ENCODE measurements at places on chromosomes 2 and 18.

DNA sequence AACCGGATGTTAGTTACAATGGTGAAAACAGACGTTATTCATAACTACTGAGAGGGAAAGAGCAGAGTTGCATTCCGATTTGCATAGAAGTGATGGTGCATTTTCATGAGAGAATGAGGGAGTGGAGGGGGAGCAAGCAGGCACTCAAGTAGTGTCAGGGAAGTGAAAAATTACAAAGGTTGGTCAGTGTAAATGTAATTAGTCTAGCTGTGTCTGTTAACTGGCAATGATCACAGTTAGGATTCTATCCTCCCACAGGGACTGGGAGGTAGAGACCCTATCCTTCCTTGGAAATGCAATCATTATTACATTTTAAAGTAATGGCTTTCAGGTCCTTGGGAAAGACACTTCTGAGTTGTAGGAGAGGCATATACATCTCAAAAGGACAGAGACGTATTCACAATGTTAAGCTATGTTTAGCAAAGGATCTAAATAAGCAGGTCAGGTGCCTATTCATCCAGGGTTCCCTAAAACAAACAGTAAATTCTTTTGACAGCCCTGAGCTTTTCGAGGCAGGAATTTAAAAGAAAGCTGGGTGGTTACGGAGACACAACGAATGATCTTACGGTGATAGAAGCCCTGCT, 1671.8 kb upstream of the DDX18 start:
- H3K4me1 ChIP-seq: no peaks in the 10 kb centered on the region
- H3K27me3 ChIP-seq: no peaks in the 10 kb centered on the region
- no peak overlapping the region for H3K4me3 ChIP-seq
- H3K36me3 ChIP-seq: no peaks in the 10 kb centered on the region

DNA sequence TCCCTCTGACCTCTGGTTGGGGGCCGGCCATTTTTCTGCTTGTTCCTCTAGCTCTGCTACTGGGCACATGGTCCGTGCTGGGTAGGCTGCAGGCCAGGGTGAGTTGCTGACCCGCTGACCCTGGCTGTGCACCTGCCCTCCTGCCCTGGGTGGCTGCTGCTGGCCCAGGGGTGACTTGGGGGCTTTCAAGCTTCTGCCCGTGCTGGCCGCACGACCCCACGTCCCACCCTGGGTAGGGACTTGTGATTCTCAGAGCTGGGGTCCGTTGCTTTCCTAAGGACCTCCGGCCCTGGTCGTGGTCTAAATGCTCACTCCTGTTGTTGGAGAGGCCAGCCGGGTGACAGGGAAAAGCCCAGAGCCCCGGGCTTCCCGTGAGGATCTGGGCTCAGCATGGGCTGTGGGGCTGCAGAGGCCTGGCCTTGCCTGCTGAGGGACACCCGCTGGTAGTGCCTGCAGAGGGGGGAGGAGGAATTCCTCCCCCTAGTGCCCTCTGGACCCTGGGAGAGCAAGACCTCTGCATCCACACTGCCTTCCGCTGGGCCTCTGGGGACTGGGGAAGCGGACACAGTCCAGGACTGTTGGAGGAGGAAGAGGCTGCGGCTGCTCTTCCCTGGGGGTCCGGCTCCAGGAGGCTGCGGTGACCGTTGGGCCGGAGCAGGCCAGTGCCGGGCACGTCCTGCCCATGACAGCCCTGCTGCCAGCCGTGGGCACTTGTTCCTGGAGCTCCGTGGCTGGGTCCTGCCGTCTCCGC, 6.3 kb upstream of the GAL3ST2 start:
- no peak overlapping the region for H3K27ac ChIP-seq
- peaks cover 10% of the 10 kb centered on the region for H3K4me1 ChIP-seq
- no peak for DNase-seq
- H3K27me3 ChIP-seq: no peaks in the 10 kb centered on the region
- H3K36me3 ChIP-seq: no peaks in the 10 kb centered on the region

GRCh38 chr18:51089691-51090090, 59.7 kb downstream of the SMAD4 start:
- peaks cover 2% of the 10 kb centered on the region for H3K36me3 ChIP-seq
- DNase-seq: no peak
- no peaks in the 10 kb centered on the region for H3K4me1 ChIP-seq
- no peaks in the 10 kb centered on the region for H3K27me3 ChIP-seq

- H3K27me3 ChIP-seq: no peaks in the 10 kb centered on the region
- DNase-seq: peak; percentile 25
- peaks cover 21% of the 10 kb centered on the region for H3K4me1 ChIP-seq
- peak overlapping the region; percentile 95 for H3K27ac ChIP-seq
Observed at GRCh38 chr2:180980943-180981911, 822 bp downstream of the UBE2E3 start.

GRCh38 chr2:6826081-6826913, 39.4 kb downstream of the CMPK2 start:
- peaks cover 1% of the 10 kb centered on the region for H3K27me3 ChIP-seq
- peak overlapping the region; percentile 54 for H3K27ac ChIP-seq
- no peak overlapping the region for H3K4me3 ChIP-seq
- peak; percentile 34 for DNase-seq

GRCh38 chr2:205245652-205246051, 436.6 kb upstream of the NRP2 start:
- H3K27ac ChIP-seq: peak overlapping the region; percentile 27
- H3K36me3 ChIP-seq: no peaks in the 10 kb centered on the region
- no peaks in the 10 kb centered on the region for H3K27me3 ChIP-seq
